DMS79 treated with DMSO at 0.1 percent for 48 hours (cell line): ENCODE measurements at places on chromosomes 11 and 22.

DNA sequence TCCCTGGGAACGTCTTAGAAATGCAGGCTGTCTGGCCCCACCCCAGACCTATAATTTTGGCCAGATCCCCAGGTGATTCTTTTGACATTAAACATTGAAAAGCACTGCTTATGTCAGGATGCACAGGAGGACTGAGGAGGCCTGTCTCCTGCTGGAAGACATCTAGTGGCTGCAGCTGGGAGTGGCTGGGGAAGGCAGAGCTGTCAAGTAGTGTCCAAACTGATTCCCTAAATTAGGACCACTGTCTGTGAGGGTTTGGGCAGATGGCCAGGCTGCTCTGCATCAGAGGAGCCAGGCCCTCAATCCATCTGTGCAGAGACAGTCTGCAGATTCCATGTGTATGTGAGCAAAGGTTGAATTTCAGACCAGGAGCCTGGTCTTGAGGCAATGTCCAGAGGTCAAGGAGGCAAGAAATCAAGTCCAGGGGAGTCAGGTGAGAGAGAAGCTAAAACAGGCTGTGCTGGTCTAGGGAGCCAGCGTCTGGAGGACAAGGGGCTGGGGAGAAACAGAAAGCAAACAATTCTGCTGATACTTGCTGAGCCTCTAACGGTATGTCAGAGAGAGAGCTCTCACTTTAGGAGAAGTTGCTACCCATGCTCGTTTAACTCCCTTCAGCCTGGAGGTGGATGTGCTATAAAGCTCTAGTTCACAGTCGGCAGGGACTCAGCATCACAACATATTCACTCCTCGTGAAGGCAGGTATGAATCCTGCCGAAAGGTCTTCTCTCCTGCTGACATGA, 15.3 kb upstream of the SYTL2 start:
- DNase-seq, result no peak

- DNase-seq, result no peak
These were observed 129.7 kb downstream of the LDLRAD3 start for GRCh38 chr11:36073411-36074203.

DNA sequence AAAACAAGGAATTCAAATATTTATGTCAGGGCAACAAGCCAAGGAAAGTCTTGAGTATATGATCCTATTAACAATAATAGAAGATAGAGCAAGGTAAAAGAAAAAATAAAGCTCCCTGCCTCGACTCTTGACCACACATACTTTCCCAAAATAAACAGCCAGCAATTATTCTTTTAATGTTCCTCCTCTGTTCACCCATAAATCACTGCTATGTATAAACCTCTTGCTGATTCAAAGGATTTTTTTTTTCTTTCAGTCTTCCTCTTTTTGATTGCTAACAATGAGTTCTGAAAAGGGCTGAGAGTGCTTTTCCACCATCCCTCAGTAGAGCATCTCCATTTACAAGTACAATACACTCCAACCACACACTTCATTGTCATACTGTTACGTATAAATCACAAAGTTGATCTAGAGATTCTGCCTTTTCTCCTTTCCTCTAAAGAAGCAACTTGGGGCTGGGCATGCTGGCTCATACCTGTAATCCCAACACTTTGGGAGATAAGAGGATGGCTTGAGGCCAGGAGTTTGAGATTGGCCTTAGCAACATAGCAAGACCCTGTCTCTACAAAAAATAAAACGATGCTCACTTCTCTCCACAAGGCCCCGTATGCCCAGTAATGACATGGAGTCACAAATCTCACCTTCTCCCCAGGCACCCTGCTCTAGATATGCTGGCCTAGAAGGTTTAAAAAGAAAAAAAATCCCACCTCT, 24.0 kb downstream of the RAB30 start:
- peak; percentile 69 for DNase-seq

DNA sequence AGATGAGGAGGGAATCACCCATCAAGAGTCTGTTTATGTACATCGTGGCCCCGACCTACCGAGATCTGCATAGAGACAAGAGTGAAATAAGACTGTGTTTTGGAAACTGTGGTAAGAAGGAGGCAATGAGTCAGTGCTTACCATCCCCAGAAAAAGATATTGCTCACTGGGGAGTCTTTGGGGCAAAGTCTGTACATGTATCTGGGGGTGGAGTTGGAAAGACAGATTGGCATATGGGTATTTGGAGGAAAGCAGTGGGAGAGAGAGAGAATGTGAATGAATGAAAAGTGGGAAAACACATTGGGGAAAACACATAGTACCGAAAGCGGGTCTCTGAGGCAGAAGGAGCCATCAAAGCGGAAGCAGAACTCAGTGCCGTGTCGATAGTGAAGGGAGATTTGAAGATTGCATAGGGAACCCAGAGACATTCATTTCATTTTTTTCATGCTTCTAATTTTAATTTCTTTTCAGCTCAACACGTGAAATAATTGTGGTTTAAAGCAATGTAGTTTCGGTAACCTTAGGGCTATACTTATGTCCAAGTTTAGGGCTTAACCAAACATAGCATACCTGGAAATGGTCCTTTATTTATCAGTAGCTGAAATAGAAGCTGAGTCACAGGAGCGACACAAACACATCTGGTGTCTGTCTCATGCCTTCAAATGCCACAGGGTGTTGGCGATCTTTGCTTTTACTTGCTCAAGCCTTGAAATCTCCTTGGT, 98.6 kb upstream of the CD44 start:
- no peak for DNase-seq

GRCh38 chr11:41201156-41201555, 258.3 kb downstream of the LRRC4C start:
- DNase-seq, result no peak

GRCh38 chr11:77203901-77204753, 76.1 kb downstream of the MYO7A start:
- no peak for DNase-seq

DNA sequence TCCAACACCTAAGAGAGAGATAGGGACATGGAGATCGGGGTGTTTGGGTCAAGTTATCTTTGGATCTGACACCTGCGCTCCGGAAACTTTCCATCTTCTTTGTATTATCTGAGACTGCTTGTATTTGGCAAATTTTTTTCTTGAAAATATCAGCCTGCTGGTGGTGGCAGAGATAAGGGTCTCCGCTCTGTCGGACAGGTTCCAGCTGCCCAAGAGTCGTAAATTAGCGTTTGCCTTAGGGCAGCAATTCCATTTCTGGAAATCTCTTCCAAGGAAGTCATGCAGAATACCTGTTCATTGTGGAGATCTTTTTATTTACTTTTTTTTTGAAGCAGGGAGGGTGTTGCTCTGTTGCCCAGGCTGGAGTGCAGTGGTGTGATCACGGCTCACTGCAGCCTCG, 19.5 kb upstream of the CSNK1E start:
- no peak for DNase-seq

- no peak for DNase-seq
These were observed 24.5 kb upstream of the BLID start for GRCh38 chr11:122140500-122140899.

DNA sequence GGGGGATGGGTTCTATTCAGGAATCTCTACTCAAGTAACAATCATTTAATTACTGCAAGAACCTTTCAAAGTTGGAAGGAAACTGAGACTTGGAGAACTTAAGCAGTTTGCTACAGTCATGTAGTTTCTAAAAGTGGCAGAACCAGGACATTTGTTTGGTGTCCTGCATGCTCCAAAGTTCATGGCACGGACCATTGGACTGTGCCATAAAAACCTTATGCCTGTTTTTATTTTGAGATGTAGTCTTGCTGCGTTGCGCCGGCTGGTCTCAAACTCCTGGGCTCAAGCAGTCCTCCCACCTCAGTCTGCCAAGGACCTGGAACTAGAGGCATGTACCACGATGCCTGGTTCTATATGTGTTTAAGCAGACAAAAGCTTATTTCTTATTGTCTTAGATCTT, 18.6 kb upstream of the AIFM3 start:
- DNase-seq, result no peak

GRCh38 chr11:65953471-65953870, 8.1 kb upstream of the SART1 start:
- no peak for DNase-seq

GRCh38 chr11:65552388-65552951, 5.7 kb downstream of the LTBP3 start:
- peak; percentile 40 for DNase-seq

GRCh38 chr11:132719684-132720083, 812.6 kb downstream of the OPCML start:
- no peak for DNase-seq

DNA sequence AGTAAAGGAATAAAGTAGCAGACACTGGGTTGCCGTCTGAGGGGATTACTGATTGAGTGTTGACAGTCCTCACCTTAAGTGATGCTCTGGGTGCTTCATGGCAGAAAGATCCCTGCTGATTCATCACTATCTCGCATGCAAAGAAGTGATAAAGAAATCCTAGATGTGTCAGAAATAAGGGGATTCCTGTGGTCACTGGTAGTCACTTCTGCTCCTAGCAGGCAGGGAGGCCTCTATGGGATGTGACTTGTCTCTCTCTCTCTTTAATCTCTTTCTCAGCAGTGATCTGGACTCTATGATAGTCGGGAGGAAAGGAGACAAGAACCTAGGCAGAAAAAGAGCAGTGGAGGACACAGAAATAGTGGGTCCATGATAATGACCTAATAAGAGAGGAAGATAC, 30.9 kb upstream of the OR56A1 start:
- no peak for DNase-seq

DNA sequence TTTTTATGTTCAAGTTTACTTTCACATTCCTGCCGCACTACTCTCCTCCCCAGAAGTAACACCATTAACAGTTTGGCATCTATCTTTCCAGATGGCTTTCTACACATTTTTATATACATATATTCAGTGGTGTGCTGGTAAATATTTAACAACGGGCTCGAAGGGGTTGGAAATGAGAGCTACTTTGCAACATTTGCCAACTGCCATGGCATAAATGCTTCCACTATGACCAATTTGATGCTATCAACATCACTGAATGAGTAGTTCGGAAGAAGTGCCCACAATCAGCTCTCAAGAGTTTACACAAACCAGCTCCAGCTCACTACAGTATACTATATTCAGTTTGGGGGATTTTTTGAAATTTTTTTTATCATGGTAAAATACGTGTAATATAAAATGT, 55.2 kb downstream of the RELT start:
- DNase-seq, result no peak

DNA sequence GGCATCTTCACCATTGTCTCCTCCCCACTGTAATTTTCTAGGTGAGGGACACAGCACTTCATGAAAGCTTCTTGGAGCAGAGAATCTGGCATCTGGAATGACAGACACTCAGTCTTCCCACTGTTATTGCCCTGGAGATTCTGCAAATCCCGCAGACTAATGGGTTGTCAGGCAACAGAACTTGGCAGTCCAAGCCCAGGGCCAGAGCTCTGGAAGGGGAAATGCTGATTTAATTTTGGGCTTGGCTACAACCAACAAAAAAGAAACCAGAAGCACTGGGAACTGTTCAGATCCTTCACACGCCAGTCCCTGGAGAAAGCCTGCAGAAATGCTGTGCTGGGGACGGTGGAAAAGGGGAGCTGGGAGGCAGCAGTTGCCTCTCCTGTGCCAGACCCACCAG, 71.5 kb upstream of the BID start:
- DNase-seq, result no peak

- DNase-seq, result peak; percentile 85
These were observed at the start of gene USP47 for GRCh38 chr11:11841723-11842420. Gene USP47 (plus strand): TSS chr11:11841972. CDS start chr11:11842186, 214 bp downstream.

- no peak for DNase-seq
These were observed 2.5 kb downstream of the LARGE2 start for GRCh38 chr11:45924927-45925326.

DNA sequence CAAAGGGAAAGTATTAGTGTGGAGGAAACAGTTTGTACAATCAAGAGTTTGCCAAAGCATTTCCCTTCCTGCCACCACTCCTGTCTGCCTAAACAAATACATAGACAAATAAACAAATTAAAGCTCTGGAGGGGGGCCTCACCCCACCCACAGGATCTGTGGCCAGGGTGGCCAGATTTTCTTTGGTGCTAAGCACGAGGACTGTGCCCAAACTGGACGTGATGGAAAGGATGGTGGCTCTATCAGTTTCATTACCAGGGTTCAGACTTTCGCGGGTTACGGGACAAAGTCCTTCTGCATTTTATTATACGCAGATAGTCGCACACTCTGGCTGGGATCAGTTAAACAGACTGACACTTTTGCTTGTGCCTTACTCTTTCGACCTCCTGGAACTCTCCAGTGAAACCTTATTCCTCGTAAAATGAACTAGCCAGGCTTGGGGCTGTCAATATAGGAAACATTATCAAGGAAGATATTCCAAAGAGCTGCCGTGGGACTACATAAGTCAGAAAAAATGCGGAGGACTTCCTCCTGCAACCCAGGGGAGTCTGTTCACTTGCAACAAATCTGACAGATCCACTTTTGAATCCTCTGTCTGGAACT, 11.2 kb downstream of the BARX2 start:
- DNase-seq, result no peak

- DNase-seq, result no peak
These were observed 2.8 kb upstream of the DIXDC1 start for GRCh38 chr11:111934306-111934705.

DNA sequence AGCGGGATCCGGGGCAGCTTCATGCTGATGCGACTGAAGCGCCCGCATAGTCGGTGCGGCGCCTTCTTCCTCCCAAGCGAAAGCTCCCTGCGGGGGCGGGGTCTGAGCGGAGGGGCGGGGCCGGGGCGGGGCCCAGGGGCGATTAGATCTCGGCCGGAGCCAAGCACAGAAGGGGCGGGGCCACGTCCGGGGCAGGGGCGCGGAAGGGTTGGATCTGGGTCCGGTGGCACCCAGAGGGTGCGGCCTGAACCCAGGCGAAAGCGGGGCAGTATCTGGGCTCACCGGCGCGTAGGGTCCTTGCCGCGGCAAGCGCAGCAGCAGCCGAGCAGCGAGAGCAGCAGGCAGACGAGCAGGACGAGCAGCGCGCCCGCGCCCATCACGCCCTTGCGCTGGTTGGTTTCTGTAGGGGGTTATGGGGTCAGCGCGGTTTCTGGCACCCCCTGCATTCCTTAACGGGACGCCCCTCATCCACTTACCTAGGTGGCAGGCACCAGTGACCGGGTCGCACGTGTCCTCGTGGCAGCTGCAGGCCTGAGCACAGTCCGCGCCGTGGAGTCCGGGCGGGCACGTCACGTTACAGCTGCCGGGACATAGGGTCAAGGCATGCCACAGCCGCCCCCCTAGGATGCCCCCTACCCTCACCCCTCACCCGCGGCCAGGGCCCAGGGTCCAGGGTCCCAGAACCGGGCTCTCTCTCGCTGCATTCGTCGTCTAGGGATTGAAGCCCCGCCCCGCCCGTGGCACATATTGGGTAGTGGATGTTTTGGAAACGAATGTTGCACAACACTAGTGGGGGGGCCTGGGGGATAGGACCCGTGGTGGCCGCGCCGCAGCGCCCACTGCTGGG, 8.1 kb downstream of the SCARF2 start:
- no peak for DNase-seq

DNA sequence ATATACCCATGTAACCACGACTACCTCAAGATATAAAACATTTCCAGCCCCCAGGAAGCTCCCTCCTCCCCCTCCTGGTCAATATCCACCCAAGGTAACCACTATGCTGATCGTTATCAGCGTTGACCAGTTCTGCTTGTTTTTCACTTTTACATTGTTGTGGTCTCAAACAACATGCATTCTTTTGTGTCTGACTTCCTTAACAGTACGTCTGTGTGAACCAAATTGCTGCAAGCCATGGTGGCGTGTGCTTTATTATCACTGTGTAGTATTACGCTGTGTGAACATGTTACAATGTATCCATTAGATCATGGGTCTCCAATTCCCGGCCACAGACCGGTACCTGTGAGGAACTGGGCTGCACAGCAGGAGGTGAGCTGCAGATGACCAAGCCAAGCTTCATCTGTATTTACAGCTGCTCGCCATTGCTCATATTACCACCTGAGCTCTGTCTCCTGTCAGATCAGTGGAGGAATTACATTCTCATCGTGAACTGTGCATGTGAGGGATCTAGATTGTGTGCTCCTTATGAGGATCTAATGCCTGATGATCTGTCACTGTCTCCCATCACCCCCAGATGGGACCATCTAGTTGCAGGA, 15.5 kb upstream of the GRK3 start:
- no peak for DNase-seq
